NCI-H2227 treated with DMSO at 0.1 percent for 48 hours (cell line): ENCODE measurements at places on chromosomes 12 and 14.

GRCh38 chr14:97290065-97290464, 492.9 kb downstream of the VRK1 start:
- no peak for DNase-seq

DNA sequence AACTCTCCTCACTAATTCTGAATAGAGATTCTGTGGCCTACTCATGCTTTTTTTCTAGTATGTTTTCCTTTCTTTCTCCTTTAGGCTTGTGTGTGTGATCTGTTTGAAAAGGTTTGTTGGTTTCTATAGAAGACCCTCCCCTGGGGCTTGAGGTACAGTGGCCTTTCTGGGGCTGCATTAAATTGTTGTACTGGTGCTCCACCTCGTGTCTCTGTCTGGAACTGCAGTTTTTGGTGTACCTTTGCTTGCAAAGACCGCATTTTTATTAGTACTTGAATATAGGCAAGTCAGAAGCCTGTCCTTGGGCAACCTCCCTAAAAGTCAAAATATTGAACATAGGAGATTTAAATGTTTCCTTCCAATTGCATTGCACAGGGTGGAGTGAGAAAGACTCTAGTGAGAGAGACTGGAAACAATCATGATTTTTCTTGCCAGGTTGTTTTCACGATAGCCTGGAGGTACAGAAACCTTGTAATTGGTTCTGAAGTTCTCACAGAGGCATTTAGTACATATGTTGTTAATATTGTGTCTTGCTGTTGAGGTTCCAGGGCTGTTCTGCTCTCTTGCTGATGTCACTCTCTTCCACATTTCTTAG, 39.0 kb downstream of the SLCO1B1 start:
- no peak for DNase-seq

DNA sequence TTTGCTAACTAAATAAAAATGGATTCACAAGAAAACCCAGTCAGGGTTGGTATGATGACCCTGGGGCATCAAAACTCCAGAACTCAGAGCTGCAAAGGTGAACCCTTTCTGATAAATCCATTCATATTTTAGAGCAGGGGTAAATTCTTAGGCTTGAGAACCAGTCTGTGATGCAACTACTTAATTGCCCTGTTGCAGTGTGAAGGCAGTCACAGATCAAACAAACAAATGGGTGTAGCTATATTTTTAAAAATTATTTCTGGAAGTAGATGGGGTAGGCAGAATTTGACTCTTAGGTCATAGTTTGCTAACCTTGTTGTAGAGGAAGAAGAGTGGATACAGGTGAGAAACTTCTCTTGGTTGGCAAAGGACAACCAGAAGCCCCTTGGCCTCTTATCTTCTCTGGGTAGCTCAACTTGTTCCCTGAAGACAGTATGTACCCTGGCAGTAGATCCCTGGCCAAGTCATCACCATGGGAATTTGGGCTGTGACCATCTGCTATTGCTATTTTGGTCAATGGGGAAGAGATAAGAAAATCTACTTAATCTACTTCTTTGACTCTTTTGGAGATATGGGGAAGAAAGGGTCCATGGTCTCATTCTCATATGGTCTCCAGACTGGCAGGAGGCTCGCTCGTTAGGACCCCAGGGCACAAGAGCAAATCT, 216.1 kb downstream of the PPM1H start:
- DNase-seq, result no peak

DNA sequence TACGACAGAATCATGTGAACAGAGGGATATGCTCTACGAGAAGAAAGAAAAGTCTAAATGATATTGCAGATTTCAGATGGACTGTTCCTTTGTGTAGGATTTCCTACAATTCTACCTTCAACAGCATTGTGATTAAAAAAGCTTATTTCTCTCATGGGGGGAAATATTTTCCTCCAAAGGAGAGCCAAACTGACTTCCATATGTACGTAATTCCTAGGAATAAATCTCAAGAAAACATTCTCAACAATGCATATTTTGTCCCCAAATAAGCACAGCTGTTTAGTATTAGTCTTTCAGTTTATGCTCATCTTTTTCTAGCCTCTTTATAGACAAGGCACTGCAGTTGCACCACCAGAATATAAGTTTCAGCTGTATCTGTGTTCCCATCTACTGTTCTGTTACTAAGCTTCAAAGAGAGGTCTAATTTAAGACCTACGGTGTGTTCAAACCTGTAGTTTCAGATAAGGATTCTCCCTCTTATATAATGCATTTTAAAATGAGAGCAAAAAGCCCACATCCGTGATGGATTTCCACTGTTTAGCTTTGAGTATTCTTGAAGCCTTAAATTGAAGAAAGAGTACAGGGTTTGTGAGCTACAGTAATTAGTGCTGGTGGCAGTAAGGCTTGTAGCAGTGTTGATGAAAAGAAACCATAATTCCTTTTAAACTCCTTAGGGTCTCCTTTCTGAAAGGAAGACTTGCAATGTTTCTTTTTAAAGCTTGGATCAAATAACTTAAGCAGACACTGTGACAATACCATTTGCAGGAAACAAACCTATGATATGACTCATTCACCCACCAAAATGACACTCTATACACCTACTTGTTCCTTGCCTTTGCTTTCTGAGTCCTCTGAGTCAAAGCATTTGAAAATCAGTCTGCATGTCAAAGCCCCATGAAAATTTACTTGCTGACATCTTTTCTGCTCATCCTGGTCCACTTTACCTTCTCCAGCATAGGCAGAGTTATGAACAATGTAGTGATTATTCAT, 754.1 kb downstream of the NOVA1 start:
- no peak for DNase-seq

- DNase-seq, result no peak
Observed at GRCh38 chr12:86249276-86249675, 6.9 kb downstream of the MGAT4C start.

- no peak for DNase-seq
Observed at GRCh38 chr14:51581017-51581881, 70.5 kb upstream of the FRMD6 start.

DNA sequence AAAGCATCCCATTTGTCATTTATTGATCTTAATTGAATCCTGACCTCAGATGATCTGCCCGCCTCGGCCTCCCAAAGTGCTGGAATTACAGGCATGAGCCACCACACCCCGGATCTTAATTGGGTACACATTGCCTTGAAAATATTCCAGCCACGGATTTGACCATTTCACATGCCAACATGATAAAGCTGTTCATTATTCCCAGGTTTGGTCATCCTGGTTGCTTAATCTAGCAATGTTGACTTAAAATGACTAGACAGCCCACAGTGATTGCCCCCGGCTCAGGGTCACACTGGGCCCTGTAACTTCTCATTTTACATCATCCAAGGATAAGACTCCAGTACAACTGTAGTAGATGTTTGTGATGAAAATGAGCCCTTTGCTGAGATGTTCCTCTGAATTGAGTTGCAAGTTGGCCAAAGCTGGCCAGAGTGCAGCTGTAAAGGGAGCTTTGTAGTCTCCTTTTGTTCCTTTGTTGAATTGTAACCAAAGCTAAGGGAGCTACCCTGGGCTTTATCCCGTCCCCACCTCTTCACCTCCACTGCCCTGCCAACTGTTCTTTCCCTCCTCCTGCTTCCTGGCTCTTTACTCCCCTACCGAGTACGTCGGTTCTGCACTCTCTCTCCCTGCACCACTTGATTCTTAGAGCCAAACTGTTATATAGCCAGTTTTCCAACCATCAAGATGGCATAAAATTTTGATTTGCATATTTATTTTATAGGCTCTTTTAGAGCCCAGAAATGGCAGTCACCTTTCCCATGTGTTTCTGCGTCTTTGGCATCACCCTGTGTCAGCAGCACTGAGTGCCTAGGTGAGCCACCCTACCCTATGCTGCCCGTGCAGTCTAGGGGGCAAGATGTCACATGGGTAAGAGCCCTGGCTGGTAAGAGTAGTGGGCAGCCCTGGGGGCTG, 141.3 kb upstream of the HIF1A start:
- no peak for DNase-seq

DNA sequence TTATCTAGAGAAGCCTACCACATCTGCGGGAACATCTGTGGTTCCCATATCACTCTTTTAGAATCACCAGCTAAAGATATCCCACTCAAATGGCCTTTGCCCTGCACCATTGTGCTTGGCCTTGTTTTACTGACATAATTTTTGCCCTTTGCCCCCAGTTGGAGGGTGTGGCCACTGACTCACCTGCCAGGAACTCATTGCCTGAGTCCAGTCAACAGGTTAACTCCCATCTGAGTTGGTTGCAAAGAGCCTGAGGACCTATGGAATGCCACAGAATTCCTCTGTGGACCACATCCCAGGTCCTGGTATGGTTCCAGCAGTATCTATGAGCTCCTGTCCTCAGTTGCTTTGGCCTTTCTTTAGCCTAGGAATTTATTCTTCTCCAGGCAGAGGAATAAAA, 55.7 kb upstream of the PTGR2 start:
- DNase-seq, result no peak

- no peak for DNase-seq
Observed at GRCh38 chr12:27524494-27524835, 459 bp downstream of the PPFIBP1 start.

DNA sequence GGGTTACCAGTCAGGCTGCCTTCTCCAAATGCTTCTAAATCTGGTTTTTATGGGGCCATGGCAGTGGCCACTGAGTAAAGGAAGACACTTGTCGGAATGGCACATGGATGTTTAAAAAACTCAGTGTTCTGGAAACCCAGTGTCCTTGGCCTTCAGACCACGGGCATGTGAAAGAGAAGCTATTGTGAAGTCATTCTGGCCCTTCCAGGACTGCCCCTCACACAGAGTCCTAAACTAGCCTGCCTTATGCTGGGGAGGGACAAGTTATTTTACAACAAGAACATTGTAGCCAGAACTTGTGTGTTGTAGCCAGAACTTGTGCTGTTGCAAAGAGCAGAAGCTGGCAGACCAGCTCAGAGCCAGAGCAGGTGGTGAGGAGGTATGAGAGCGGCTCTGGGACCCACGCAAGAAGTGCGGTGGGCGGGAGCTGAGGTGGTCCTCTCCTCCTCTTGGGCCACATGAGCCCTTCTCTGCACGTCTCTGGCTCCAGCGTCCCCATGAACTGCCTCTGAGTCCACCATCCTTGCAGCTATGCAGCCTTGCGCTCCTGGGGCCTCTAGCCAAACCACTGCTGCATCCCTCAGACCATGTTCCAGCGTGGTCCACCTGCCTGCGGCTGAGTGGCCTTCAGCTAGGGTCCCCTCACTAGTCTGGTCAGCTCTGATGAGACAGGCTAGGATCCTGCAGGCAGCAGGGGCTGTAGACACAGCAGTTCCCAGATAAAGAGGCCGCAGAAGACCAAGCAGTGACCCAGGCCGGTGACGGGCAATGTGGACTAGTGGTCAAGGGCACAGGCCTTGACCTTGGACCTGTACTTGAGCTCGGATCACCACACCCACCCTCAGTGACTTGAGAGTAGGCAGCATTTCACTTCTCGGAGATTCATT, 32.5 kb downstream of the MMAB start:
- no peak for DNase-seq

DNA sequence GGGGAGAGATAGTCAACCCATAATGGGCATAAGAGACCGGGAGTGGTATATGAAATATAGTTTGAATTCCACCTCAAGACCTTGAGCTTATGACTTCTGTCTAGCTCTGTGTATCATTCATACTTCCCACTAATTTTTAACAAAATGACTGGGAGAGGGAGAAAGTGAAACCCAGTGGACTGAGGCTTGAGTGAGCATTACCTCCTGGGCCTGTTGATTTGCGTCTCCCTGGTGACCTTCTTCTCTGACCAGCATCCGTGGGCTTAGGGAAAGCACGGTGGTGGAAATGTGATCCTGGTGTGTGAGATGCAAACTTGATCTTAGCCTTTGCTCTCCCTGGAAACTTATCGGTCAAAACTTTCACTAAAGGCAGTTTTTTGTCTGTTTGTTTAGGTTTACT, 207.9 kb upstream of the BCL2L14 start:
- no peak for DNase-seq

- no peak for DNase-seq
Observed at GRCh38 chr12:70252832-70253231, 9.6 kb downstream of the CNOT2 start.

- DNase-seq, result no peak
Observed at GRCh38 chr14:79134361-79134760, 964.2 kb downstream of the NRXN3 start.

GRCh38 chr12:89185181-89185580, 167.1 kb downstream of the DUSP6 start:
- no peak for DNase-seq

DNA sequence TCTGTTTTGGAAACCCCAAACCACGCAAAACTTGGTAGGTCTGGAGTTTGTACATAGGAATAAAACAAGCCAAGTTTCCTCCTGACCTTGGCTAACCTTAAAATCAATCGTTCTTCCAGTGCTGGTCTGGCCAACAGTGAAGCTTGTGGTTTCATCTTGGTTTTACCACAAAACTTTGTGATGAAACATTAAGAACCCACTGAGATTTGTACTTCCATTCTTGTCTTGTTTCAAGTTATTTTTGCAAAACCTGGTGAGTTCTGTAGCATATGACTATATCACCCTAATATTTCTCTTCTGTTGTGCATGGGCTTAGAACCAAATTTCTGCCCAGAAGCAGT, 26.4 kb downstream of the SIX1 start:
- no peak for DNase-seq

GRCh38 chr14:89466944-89467343, 49.9 kb upstream of the FOXN3 start:
- no peak for DNase-seq
